Natural killer cell treated with Interleukin-12 subunit alpha and Interleukin-12 subunit beta and Interleukin-15 and Interleukin-18, amount 100 ng/mL, for 72 hours (primary cell): ENCODE measurements at places on chromosomes 4 and X. TPM values are rescaled to one million over a fixed set of nuclear protein-coding genes. Genes with fewer than 3 reads are reported as not detected.

DNA sequence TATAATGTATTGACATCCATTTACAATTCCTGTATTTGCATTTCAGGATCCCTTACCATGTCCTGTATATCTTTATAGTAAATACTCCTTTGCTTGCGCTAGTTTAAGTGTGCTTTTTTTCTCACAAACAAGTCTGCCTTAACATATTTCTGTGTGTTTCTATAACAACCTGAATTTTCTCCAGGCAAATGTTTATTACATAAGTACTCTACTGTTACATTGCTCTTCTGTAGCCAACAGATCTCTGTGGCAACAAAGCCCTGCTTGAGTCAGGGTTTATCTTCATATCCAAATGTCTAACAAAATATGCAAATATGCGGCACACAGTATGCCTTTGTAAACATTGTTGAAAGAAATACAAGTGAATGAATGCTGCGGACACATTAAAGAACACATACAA is 625.5 kb downstream of the TLL1 start:
- DNase-seq = no peak

GRCh38 chr4:8592366-8593263 is at the start of gene CPZ:
Gene CPZ (plus strand): TSS chr4:8592765. CDS start chr4:8592834, 69 bp downstream.
- no peak for DNase-seq

DNA sequence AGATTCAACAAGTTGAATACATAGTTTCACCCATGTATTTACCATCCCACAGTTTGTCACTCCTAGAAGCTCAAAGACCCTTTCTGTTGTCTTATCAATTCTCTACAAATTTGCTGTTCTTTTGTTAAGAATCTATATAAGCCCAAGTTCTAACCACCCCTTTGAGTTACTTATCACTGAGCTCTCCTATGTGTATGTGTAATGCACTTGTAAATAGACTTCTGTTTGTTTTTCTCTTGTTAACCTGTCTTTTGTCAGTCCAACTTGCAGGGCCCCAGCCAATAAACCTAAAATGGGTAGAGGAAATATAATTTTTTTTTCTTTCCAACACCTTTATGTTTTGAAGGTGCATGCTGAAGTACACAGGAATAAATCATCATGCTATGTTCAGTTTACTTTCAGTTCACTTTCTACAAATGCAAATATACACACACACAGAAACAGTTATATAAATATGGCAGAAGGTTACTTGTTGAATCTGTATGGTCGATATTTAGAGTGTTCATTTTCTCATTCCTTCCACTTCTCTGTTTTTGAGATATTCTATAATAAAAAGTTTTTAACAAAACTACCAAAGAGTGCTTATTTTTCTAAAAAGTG is 22.3 kb upstream of the CLOCK start:
- no peak for DNase-seq

GRCh38 chrX:97995834-97996233 is 1112.1 kb downstream of the RPA4 start:
- no peak for DNase-seq

DNA sequence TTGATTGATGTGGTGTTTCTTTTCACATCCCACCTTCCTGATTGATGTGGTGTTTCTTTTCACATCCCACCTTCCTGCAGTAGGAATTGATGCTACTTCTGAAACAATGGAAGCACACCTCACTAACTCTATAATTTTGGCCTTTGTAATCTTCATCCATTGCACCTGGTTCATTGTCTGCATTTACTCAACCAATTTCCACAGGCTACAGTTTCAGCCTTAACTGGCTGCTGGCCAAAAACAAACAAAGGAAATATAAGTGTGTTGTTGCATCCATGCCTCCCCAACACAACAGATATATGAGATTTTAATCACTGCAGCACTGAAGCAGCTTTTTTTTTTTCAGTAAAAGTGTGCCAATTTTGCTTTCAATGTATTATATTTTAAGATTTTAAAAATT is 867.6 kb upstream of the PCDH7 start:
- no peak for DNase-seq

DNA sequence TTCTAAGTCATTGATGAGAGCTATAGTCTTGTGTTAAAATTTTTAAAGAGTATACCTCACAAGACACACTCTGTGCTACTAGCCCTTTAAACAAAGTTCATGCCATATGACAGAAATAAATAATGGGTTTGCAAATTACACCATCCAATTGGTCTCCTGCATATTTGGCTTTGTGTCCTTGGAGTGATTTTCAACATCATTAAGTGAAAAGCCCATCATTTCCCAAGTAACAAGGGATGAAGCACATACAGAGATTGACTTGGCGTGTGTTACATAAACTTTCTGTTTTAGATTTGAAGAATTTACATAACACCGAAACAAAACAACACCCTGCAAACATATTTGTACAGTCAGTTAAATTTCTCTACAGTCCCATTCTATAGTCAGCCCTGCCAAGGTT is 216.9 kb upstream of the NEIL3 start:
- DNase-seq = no peak

DNA sequence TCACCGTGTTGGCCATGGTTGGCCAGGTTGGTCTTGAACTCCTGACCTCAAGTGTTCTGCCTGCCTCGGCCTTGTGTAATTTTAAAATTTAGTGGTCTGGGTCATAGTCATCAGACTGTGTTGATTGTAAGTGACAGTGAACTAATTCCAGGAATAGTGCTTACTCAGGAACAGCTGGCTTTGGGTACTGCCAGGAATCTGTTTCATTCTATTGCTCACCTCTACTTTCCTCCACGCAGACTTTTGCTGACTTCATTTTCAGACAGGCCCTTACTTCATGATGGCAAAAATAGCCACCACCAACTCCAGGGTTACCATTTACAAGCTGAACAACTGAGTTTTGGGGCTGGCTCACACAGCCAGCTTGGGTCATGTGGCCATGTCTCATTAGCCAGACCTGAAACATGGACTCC is 54.6 kb downstream of the FNIP2 start:
- DNase-seq = no peak

DNA sequence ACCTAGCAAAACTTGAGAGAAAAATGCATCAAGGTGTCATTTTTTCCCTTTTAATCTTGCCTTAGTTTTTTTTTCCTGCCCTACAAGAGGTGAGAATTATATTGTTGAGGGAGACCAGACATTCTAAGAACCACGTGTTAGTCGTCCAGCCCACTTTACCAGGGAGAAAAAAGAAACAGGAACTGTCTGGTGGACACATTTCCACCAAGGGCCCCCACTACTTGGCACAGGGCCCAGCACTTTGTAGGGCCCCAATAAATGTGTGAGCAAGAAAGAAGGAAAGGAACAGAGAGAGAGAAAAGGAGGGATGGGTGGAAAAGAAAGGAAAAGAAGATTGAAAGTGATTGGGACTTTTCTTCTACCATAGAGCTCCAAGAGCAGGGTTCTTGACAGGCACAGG is 3.9 kb upstream of the EGFL6 start:
- no peak for DNase-seq

- DNase-seq = no peak
Measured at GRCh38 chrX:24657671-24658386, 10.7 kb upstream of the PCYT1B start.

DNA sequence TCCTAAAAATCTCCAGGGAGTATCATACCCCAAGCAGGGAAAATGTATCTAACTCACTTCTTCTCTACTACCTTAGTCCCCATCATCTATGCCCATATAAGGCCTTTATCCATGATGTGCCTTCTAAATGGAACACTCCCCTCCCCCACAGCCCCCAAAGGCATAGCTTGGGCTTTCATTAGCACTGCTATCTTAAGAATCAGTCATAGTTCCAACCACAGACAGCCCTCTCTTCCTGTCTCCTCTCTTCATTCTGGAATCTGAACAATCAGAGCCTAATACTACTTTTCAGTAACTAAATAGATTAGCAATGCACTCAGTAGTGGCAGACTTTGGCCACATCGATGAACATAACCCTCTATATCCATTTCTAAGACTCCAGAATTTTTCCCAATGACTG is 313.2 kb upstream of the DKK2 start:
- DNase-seq = no peak

DNA sequence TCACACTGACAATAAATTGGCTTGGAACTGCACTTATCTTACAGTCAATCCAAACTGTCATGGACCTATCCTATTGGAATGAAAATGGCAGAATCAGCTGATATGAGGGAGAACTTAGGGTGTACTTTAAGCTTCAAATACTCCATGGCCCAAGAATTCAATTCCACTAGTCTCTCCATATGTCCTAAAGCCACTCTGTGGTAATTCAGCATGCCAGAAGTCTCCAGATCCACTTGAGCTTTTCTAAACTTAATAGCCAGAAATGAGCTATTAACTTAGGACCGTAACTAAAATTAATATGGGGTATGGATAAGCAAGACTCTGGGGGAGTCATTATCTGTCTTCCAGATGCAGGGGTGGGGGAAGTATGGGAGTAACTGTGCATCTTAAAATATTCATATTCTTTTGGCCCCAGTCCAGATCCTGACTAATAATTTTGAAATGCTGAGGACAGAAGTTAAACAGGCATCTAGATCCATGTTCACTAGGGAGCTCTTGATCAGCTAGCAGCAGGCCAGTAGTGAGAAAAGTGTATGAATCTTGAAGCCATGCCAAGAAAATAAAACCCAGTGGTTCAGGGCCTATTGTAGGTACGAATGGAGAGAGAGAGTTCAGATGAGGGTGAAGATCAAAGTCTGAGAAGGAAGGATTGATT is 167.6 kb downstream of the DKK2 start:
- no peak for DNase-seq

DNA sequence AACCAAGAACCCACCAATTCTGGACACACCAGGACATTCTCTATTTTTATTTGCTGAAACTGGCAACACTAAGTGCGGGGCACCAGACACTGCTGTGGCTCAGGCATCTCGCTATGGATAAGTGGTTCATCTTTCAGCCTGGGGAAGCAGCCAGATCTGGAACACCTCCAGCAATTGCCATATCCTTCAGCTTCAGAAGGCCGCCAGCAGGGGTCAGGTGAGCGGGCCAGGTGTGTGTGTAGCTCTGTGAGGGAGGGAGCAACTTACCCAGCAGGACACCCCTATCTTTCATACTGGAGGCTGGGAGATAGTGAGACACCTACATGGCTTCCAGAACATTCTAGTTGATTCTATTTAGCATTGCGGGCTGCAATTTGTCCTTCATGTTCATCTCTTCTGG is 57.0 kb upstream of the GBA3 start:
- DNase-seq = no peak

- no peak for DNase-seq
Measured at GRCh38 chr4:88919056-88919455, 137.9 kb downstream of the FAM13A start.

GRCh38 chr4:143356493-143356892 is 19.8 kb downstream of the GAB1 start:
- DNase-seq = no peak

DNA sequence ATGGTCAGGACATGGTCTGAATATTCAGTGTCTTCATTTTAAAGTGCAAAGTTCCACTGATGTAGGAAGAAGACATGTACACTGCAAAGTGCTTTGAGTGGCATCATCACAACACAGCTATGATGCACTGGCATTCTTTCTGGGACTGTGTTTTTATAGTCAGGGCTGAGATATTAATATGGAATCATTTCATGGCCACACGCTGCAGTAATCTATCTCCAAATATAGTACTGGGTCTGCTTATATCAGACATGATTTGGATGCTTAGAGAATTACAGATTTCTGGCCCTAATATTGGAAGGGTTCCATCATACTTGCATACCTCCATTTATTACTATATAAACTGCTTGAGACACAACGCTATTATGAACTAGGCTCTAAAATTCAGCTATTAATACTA is 1170.9 kb downstream of the NLGN4X start:
- DNase-seq = no peak

DNA sequence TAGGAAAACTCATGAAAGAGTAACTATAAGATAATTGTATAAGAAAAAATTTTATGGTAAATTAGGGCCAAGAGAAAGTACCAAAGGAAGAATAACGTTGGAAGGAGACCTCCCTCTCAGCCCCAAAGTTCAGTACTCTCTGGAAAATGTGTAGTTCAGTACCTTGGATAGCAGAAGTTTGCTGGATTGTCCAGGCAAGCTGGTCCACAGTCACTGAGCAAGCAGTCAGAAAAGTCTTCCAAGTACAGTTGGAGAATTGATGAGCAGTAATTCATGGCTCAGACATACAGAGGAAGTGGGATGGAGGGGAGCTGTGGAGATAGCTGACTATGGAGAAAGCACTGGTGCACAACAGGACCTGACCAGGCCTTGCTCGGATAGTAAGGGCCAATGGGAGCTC is 598.2 kb upstream of the NDST4 start:
- DNase-seq = no peak

The SULT1E1 gene
- total RNA-seq = not detected

The PNMA5 gene
- total RNA-seq = not detected

The PCDH10 gene
- not detected for total RNA-seq

The CORIN gene
- not detected for total RNA-seq
